ENCODE measurements at places on chromosomes 1 and 21.

GRCh38 chr1:40308036-40308727 is 8.9 kb downstream of the COL9A2 start:
- DNase-seq, result no peak

DNA sequence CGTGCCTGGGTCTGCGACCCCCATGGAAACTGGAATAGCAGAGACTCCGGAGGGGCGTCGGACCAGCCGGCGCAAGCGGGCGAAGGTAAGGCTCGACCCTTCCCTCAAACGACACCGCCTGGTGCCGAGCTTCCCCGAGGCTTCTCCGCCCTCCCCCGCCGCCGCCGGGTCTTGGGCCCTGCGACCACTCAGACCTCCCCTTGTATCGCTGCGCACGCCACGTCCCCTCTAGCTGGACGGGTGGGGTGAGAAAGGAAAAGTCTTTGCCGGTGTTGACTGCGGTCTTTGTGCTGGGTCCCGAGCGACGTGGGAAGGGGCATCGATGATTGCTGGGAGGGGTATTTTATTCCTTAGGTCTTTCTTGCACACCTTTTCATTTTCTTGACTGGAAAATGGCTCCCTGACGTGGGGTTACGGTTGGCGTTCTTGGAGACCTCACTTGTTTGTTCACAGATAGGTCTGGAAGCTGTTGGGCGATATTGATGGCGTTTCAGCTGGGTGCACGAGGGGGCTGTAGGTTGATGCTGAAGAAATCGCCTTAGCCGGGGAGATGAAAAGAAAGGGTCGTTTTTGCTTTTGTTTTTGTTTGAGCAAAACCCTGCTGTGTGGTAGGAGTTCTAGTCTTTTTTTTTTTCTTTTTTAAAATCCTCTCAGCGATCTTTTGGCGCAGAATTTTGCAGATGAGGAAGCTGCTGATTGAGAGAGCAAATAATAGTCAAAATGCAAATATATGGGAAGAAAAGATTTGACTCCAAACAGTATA is 776 bp downstream of the KDM1A start:
- DNase-seq, result peak; percentile 12

GRCh38 chr1:68213843-68214242 is 18.5 kb downstream of the WLS start:
- DNase-seq, result peak; percentile 9

DNA sequence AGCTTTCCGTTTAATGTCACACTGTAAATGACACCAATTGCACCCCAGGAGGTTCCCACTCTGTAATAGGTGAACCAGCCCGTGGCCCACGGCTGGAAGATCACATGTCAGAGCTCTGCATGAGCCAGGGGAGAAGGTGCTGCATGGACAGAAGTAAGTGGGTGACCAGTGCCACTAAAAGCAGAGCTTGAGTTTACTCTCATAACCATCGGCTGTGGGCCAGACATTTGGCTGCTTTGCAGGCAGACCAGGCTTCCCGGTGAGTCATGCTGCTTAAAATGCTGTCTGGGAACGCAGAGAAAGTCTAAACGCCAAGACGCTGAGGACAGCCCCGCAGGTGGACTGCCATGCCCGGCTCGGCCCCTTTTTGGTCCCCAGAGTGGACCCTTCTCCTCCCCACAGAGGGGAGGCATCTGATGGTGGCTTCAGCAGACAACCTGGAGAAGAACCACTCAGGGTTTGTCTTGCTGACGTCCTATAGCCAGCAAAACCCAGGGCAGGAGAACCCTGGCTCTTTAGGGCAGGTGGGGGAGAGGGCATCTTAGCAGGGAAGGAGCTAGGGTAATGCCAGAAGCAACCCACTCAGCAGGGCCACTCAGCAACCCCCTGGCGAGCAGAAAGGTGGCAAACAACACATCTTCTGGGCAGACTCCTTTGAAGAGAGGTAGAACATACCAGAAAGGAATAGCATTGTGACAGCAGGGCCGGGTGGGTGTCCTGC is 7.3 kb downstream of the KIAA2013 start:
- no peak for DNase-seq

GRCh38 chr1:21293537-21294265 is 3.4 kb upstream of the ECE1 start:
- DNase-seq, result no peak

DNA sequence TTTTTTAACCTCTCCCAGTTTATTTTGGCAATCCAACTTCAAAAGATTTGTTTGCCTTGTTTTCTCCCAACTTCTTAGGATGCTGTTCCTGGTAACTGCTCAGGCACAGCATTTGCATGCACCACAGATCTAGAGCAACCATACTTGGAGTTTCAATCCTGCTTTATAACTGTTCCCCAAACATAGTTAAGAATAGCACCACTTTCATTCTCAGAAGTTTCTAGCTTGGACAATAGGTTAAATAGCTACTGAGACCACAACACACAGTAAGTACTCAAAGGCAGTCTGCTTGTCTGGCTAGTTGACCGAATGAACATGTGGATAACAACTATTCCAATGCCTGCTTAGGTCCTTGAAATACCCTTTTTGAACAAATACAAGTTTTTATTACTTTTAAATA is 76.8 kb downstream of the FOXJ3 start:
- DNase-seq, result no peak

GRCh38 chr1:152960452-152961044 is 9.9 kb upstream of the SPRR4 start:
- DNase-seq, result no peak

- no peak for DNase-seq
These were observed 10.1 kb upstream of the EFNA1 start for GRCh38 chr1:155117610-155118009.

DNA sequence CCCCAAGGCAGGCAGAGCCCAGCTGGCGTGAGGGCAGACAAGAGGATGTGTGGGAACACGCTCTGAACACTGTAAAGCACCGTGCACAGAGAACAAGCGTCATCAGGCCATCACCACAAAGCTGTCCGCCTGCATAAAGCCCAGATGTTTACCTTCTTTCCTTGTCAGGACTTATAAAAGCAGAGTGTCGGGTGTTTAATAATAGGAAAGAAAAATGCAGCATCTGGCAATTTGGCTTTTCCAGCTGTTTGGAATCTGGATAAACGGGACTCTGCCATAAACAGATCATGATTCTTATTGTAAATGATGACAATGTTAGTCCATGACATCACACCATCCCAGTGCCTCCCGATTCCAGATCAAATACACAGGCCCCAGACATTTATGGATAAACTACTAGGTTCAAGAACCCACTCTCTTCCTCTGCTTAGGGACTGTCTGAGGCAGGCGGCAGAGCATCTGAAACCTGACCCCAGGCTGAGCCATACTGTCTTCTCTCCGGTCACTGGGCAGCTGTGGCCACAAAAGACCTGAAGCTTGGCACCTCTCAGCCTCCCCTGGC is 4.2 kb downstream of the GLIS1 start:
- peak; percentile 42 for DNase-seq

DNA sequence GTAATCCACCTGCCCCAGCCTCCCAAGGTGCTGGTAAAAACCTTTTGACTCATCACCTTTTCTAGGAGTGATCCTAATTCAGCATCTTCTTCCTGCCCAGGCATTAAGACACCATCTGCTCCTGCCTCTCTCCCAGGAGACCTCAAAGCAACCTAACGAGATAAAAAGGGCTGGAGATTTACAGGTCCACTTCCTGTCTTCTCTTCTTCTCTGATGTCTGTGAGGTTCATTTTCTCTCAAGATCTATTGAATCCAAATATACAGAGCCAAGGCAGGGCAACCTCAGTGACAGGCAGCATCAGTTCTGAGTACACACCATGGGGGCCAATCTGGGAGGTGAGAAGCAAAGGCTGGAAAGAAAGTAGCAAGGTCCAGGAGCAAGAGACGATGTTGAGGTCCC is 219.4 kb downstream of the SETD4 start:
- no peak for DNase-seq

- DNase-seq, result no peak
These were observed 15.5 kb downstream of the LYPLAL1 start for GRCh38 chr1:219189021-219189824.

GRCh38 chr1:67514300-67514699 is 84.1 kb upstream of the SERBP1 start:
- no peak for DNase-seq

GRCh38 chr1:24329797-24330543 is 10.8 kb downstream of the GRHL3 start:
- DNase-seq, result no peak

GRCh38 chr1:109225308-109225707 is 11.6 kb downstream of the SARS1 start:
- DNase-seq, result no peak

- no peak for DNase-seq
These were observed 17.7 kb upstream of the ELAVL4 start for GRCh38 chr1:50091068-50091467.

GRCh38 chr1:2382621-2383361 is 8.6 kb downstream of the MORN1 start:
- DNase-seq, result no peak

- DNase-seq, result no peak
These were observed 467.3 kb upstream of the RGS18 start for GRCh38 chr1:191690931-191691330.

DNA sequence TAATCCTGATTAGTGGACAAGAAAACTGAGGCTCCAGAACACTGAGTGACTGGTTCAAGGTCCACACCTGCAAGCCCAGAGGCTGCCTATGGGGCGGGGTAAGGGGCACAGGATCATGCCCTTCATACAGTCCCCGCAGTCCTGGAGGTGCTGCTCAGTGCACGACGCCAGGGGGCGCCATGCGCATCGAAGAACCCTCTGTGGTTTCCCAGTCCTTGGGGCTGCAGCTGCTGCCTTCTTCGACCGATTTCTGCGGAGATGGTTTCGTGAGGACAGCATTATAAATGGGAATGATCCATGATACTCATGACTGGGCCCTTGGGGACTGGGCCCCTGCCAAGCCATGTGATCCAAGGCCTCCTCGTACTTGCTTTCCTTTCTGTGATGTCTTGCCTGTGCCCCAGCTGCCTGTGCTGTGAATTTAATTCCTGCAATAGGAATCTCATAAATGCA is 37.1 kb upstream of the ARHGEF10L start:
- DNase-seq, result peak; percentile 57

DNA sequence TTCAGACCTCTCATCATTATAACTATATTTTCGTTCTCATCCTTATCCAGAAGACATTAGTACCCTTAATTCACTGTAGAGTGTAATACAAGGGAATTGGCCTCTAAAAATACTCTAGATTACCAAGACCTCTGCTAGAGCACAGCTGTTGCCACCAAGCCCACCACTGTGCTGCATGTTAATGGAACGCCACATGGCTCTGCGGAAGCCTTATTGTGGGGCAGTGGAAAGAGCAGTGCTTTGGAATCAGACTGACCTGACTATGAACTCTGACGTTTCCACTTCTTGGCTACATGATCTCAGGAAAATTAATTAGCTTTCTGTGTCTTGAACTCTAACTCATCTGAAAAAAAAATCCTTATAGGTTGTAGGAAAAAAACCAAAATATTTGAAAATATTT is 222.1 kb downstream of the LMX1A start:
- DNase-seq, result no peak

DNA sequence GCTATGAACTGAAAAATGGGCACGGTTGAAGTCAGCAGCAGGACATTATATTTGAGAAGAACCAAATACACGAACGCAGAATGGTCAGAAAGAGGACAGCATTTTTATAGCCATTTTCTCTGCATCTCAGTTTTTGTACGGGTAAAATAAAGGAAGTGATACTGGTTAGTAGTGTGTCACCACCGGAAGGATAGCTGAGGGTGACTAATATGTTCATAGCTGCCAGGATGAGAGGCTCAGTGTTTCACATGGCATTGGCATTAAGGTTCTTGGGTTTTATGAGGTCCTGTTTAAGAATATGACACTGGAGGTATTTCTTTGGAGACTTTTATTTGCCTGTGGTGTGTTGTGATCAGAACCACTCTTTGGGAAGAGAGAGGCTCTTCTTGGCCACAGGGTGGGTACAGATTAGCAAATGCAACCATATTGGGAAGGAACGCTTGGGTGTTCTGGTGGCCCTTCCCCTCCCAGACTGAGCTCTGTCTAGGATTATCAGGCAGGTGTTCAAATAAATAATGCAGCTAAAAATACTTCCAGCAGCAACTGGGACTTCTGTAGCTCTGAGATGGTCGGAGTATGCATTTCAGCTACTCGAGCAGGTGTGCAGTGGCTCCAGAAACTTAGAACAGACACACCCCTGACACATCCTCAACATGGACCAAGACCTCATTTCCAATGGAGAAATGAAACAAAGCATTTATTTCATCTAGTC is 158.2 kb downstream of the PBX1 start:
- no peak for DNase-seq

DNA sequence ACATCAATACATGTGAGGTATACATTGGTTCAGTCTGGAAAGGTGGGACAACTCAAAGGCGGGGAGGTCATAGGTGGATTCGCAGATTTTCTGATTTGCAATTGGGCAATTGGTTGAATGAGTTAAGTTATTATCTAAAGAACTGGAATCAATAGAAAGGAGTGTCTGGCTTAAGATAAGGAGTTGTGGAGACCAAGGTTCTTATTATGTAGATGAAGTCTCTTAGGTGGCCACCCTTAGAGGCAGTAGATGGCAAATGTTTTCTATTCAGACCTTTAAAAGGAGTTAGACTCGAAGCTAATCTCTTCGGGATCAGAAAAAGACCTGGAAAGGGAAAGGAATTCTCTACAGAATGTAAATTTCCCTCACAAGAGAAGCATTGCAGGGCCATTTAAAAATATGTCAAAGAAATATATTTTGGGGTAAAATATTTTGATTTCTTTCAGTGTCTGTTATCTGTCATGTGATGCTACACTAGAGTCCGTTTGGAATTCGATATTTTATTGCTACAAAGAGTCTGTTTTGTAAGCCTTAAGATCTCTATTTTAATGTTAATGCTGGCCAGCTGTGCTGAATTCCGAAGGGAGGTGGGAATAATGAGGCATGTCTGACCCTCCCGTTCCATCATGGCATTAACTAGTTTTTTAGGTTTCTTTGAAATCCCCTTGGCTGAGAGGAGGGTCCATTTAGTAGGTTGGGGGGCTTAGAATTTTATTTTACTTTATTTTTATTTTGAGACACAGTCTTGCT is 265.1 kb downstream of the PTPRU start:
- no peak for DNase-seq
